ENCODE measurements at places on chromosomes 5 and 9.

DNA sequence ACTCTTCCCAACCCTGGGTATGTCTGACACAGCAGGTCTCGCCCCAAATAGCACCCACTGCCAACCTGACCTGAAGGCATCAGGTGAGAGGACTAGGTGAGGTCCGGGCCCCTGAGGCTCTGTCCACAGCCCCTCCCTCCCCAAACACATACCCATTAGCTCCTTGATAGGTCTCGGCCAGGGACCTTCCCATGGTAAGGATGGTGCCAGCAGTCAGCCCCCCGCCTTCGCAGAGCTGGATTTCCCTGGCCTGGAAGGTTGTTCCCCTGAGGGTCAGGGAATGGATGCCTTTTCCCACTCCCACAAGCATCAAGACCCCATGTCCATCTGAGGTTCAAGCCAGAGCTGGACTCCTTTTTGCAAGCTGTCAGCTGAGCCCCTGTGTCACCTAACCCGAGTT lies 2.7 kb downstream of the ENHO start:
- peaks cover 19% of the 10 kb centered on the region for H3K4me1 ChIP-seq
- no peak for DNase-seq
- H3K27me3 ChIP-seq: peaks cover 8% of the 10 kb centered on the region
- H3K27ac ChIP-seq: no peak overlapping the region
- H3K4me3 ChIP-seq: no peak overlapping the region
- no peaks in the 10 kb centered on the region for H3K36me3 ChIP-seq

- no peak overlapping the region for H3K27ac ChIP-seq
- H3K27me3 ChIP-seq: no peaks in the 10 kb centered on the region
- H3K4me1 ChIP-seq: no peaks in the 10 kb centered on the region
- H3K4me3 ChIP-seq: no peak overlapping the region
Measured at GRCh38 chr9:121895818-121896544, 197.1 kb downstream of the TTLL11 start.

GRCh38 chr5:125011419-125011818 lies 265.0 kb upstream of the ZNF608 start:
- H3K4me3 ChIP-seq: no peak overlapping the region
- H3K27ac ChIP-seq: no peak overlapping the region
- no peaks in the 10 kb centered on the region for H3K36me3 ChIP-seq
- no peak for DNase-seq
- H3K27me3 ChIP-seq: no peaks in the 10 kb centered on the region
- no peaks in the 10 kb centered on the region for H3K4me1 ChIP-seq

GRCh38 chr5:88269222-88269771 lies 652 bp upstream of the TMEM161B start:
- peaks cover 42% of the 10 kb centered on the region for H3K4me1 ChIP-seq
- peaks cover 53% of the 10 kb centered on the region for H3K36me3 ChIP-seq
- no peaks in the 10 kb centered on the region for H3K27me3 ChIP-seq
- H3K4me3 ChIP-seq: peak overlapping the region; percentile 95
- peak; percentile 29 for DNase-seq

DNA sequence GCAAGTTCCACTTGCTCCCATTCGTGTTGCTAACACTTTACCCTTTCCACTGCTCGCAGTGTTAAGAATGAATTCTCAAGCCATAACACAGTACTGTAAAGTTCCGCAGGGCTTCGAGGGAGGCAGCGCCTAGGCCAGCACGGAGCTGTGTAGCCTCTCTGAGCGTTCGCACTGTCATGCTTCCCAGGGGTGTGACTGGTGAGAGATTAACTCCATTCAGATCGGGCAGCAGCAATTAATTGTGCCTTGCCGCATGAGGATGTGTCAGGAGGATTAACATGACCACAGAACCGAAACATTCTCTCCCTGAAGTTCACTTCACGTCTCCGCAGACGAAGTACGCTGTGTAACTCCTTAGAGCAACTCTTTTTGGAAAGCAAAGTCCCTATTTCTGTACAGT lies 23.2 kb downstream of the ZBTB34 start:
- no peak overlapping the region for H3K27ac ChIP-seq
- no peak overlapping the region for H3K4me3 ChIP-seq
- no peak for DNase-seq
- H3K4me1 ChIP-seq: no peaks in the 10 kb centered on the region
- peaks cover 21% of the 10 kb centered on the region for H3K36me3 ChIP-seq
- H3K27me3 ChIP-seq: no peaks in the 10 kb centered on the region

Data from activated CD4-positive, alpha-beta T cell treated with anti-CD3 and anti-CD28 coated beads for 36 hours (primary cell).